ENCODE measurements at places on chromosomes 12 and 14. TPM values are rescaled to one million over a fixed set of nuclear protein-coding genes. Genes with fewer than 3 reads are reported as not detected.

DNA sequence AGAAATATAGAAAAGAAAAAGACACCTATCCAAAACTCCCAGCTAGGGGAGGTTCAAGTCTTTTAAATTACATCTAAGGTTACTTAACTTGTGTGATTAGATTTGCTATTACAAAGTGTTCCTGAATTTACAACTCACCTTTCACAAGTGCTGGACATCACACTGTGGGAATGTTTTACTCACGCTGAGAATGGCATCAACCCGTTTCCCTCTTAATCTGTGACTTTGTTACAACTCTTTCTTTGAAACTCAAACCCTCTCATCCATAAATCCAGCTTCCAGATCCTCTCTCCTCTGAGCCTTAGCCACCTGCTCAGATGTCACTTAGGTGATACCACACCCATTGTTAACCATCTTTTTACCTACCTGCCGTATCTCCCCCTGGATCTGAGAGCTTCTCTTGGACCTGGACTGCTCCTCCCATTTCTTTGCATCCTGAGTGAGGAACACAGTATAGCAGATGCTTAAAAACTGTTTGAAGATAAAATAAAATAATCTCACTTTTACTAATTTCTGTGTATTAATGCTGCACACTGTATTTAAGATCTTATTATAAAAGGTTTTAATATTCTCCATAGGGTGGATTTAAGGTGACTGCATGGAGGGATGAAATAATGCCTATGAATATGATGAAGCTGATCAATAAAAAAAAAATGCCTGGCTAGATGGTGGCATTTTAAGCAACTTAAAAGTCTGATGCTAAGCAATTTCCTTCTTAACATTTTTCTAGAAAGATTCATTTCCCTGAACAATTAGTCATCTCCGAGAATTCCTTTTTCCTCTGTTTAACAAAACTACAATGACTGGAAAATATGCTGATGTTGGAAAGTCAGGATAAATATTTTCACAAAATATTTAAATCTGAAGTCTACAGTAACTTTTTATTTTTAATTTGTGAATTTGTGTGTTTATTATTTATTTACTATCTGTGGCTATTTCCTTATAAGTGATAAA, 39.1 kb upstream of the NAP1L1 start:
- DNase-seq = no peak

Gene CCDC38
- total RNA-seq = 0.40 TPM

Gene NDUFB1
- 84.9 TPM for total RNA-seq

Gene MUCL1
- total RNA-seq = not detected
